ENCODE measurements at places on chromosomes 2 and 18.

DNA sequence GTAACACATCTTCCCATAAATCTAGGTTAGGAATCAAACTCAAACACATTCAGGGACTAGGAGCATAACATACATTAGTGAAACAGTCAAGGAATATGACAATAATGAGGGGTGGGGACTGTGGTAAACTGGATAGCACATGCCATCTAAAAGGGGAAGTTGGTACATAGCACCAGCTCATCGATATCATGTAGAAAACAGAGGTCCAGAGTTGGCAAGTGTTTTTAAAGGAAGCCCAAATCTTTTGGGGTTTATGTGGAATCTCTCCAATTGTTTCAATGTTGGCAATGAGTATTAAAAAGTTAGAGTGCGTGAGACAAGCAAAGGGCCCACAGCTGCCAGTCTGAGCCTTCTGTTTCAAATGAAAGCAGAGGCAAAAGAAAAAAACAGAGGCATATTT, 24.4 kb downstream of the KLF7 start:
- DNase-seq, result no peak

DNA sequence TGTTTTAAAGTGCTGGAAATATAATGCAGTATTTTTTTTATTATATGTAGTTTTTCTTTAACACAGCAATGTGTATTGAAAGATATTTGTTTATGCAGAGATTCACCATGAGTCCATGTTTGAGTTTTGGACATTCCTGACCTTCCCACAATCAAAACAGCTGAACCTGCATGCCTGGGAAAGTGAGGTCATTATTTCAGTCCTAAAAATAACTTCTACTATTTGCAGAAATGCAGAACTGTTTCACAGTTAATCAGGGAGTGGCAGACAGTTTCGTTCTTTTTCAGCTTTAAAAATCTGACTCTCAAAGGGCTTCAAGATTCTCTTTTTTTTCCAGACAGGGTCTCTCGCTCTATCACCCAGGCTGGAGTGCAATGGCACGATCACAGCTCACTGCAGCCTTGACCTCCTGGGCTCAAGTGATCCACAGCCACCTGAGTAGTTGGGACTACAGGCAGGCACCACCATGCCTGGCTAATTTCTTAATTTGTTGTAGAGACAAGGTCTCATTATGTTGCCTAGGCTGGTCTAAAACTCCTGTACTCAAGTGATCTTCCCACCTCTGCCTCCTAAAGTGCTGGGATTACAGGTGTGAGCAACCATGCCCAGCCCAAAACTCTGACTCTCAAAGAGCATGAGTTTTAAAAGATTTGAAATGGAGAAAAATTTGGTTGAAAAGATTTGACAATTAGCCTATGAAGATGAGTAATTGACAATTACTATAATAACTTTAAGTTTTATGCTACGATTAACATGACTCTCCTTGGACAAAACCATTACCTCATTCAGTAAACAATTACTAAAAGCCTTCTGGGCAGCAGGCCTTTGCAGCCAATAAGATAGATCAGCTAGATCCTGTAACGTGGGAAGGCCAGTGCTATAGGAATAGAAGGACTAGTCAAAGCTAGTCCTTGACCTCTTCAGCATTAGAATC, 5.0 kb upstream of the MYL12B start:
- DNase-seq, result no peak

DNA sequence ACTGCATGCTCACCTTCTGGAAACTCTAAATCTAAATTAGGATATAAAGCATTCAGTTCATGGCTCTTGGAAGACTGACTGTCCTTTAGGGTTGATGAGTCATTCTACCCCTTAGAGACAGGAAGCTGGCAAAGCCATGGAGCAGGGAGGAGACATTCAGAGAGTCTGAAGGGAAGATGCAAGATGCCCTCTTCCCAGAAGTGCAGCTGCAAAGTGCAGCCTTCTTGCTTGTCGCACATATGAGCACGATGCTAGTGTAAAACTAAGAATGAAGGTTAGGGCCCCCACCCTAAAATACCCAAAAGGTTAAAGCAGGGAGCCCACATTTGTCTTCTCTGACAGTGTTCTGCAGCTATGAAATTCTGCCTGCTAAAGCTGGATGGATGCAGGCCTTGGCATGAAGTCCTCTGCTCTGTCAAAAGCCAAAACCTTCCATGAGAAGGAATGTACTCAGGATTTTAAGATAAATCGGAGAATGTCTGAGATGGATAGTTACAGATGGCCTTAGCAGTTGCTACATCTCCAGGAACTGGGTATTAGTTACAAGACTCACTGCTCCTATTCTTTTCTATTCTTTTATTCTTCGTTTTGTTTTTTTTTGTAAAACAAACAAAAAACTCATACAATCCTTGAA, 89.7 kb downstream of the POLE4 start:
- peak; percentile 14 for DNase-seq

GRCh38 chr2:33334083-33334482, 142.4 kb upstream of the RASGRP3 start:
- no peak for DNase-seq

DNA sequence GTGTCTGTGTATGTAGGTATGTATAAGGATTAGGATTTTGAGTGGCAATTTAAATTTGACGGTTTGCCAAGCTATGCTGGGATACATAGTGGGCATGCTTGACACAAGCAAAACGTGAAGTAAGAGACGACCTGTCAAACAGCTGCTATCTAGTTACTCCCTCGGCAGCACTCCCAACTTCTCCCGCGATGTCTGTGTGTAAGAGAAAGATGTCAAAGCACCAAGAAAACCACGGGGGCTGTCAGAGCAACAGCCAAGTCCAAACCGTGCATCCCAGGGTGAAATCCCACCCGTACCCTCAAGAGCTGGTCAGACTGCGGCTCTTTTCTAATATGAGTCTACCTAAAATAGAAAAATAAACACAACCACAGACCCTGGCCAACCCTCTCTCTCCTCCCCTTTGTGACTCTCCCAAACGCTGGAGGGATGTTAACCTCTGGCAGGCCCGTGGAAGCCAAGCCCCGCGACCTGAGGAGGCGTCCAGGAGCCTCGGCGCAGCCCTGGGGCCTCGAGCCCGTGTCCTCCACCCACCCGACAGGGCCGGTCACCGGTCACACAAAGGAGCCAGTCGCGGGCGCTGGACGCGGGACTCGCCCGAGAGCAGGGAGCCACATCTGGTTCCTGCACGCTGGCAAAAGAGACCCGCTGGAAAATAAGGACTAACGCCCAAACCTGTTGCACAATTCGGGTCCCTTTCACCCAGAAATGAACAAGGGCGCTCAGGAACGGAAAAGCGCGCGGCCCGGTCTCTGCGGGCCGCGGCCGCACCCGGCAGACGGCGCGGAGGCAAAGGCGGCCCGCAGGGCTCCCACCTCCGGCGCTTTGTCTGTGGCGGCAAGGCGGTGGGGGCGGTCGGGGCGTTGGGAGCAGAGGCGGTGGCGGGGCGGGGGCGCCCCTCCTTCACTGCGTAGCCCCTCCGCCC, 925 bp downstream of the SESTD1 start:
- DNase-seq, result no peak

DNA sequence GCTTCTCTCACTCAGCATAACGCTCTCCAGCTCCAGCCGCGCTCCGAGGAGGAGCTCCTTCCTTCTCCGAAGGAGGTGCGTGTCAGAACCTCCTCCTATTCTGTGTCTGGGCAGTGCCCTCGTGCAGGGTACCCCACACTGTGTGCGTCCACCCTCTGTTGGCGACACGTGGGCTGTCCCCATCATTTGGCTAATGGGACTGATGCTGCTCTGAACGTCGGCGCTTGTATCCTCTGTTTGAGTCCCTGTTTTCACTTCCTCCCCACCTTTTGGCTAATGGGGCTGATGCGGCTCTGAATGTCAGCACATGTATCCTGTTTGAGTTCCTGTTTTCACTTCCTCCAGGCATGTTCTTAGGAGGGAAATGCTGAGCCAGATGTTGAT, 22.2 kb downstream of the KCNG2 start:
- no peak for DNase-seq

- peak; percentile 53 for DNase-seq
Observed at GRCh38 chr2:191245046-191245868, at the start of gene MYO1B. TSS of gene MYO1B (plus strand) at chr2:191245404. CDS start at chr2:191276896, 31,492 bp downstream.

- no peak for DNase-seq
Observed at GRCh38 chr2:171652416-171652785, 34.9 kb upstream of the DYNC1I2 start.

DNA sequence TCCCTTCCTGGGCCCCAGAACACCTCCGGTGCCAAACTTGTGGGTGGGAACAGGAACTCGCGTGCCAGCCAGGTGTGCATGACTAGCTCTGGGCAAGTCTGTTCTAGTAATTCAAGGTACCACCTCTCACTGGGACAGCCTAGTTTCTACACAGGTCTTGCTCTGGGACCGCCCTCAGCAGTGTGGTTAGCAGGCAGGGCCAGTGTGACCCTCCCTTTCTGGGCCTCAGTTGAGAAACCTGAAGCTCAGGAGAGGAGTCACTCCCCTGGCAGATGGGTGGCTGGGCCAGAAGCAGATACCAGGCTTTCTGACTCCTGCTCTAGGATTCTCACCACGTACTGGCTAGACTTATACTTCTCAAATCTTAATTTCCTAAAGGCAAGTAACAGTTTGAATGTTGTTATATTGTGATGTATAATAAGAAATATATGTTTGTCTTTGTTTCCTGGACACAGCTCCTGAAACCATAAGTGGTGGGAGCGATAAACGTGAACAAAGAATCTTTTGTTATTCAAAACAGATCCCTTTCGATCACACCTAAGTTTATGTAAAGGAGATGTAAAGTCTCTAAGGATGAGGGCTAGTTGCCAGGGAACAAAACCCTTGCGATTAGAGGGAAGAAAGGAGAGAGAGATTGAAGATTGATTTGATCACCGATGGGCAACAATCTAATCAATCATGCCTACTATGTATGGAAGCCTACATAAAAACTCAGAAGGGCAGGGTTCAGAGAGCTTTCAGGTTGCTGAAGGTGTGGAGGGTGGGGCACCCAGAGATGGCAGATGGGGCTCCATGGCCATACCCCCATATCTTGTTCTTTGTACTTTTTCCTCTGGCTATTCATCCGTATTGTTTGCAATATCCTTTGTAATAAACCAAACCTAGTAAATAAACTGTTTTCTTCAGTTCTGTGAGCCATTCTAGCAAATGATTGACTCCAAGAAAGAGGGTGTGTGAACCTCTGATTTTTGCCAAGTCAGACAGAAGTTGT, 952 bp upstream of the UGT1A6 start:
- DNase-seq, result no peak

DNA sequence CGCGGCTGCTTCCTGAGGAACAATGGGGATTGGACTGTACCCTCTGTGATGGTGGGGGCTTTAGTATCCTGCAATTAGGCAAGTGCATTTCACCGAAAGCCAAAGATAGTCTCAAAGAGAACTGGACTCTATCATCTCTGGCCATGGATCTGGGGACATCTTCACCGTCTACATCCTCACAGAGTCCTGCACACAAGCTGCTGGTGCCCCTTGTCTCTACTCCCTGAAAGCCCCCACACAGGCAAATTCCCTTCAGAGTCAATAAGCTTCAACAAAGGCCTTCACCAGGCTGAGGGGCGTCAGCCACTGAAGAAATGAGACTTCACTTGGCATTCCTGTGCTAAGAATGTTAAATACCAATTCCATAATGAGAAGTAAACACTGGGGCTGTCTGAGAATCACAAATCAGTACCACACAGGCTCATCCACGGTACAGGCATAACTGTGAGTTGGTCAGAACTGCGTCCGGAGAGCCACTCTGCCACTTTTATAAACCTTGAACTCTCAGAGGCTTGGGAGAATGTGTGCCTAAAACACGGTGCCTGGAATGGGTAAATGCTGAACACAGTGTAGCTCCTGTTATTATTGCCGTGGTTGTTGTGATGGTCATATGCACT, 432.7 kb downstream of the ZNF521 start:
- no peak for DNase-seq

GRCh38 chr18:45650321-45650720, 35.0 kb downstream of the SLC14A2 start:
- DNase-seq, result no peak

GRCh38 chr2:20478961-20479360, 32.1 kb downstream of the RHOB start:
- no peak for DNase-seq

DNA sequence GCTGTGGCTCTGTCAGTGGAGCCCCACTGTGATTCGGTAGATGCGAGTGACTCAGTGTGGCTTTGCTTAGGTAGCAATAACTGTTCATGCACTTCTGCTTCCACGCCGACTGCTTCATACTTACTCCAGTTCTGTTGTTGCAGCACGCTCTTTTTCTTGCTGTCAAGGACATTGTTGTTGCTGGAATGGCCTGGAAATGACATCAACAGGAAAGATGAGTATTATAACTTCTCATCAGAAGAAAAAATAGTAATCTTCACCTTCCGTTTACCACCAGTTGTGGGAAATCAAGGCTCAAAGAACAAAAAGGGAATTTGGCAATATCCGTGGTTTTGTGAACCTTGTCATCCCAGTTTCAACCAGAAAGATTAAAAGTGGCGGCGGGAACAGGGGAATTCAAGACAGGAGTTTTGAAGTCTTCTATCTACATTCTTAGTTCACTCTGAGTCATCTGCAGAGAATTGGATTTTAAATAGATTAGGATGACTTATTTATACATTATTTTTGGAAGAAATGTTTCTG, 8.3 kb downstream of the TM4SF20 start:
- DNase-seq, result no peak

GRCh38 chr18:40485318-40485717, 1469.7 kb upstream of the PIK3C3 start:
- DNase-seq, result no peak
